ENCODE measurements at places on chromosomes 5 and 9. TPM values are rescaled to one million over a fixed set of nuclear protein-coding genes. Genes with fewer than 3 reads are reported as not detected.

The PPP1R26 gene
- 37.9 TPM for polyA plus RNA-seq

The MARCOL gene
- polyA plus RNA-seq, result not detected

The ERBIN gene
- polyA plus RNA-seq, result 94.7 TPM

The CD14 gene
- polyA plus RNA-seq, result 11.5 TPM

The PCDHB6 gene
- 3.0 TPM for polyA plus RNA-seq

The PCDH12 gene
- polyA plus RNA-seq, result 15.5 TPM

The MEF2C gene
- 54.4 TPM for polyA plus RNA-seq
